ENCODE measurements at places on chromosomes 4 and X.

GRCh38 chrX:53196678-53197077 is 28.3 kb downstream of the KDM5C start:
- no peak for DNase-seq

DNA sequence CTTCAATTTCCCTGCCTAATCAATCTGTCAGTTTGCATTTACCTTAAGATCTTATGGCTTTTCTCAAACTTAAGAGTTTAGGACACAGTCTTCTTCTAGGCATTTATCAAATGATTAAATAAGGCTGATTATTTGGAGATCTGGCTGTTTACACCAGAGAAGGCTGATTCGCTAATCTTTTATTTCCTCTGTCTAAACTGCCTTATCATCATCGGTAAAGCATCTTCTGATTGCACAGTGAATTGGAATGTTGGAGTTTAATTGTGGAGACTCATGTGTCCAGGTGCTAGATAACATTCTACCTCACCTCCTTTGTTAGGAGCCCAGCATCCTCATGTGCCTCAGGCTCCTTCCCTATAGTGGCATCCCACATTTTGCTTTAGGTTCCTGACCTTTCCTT is 100.3 kb upstream of the DDIT4L start:
- DNase-seq, result peak; percentile 28

DNA sequence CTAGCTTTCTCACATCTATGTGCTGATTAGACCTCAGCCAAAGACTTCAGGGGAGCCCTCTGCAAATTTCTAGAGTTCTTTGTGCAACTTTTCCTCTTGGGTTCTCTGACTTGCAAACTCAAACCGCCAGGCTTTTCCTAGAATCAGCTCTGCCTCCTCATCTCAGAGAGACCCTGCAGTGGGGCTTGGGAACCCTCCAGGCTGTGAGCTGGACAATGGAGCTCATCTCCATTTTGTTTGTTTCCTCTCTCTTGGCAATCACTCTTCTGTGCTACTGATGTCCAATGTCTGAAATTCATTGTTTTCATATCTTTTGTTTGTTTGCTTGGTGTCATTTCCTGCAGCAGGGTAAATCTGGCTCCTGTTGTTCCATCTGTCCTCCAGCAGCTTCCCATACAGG is 33.0 kb downstream of the GYPB start:
- no peak for DNase-seq

- DNase-seq, result peak; percentile 37
Observed at GRCh38 chrX:130869239-130869638, 33.8 kb downstream of the ENOX2 start.

DNA sequence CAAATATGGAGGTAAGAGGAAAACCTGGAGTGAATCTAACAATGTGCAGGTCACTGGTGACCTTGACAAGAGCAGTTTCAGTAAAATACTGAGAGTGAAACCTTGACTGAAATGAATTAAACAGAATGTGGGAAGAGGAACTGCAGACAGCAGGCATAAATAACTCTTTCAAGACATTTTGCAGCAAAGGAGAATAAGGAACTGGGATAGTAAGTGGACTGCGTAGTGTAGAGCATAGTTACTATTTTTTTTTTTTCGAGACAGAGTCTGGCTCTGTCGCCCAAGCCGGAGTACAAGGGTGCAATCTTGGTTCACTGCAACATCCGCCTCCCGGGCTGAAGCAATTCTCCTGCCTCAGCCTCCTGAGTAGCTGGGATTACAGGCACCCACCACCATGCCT is 24.0 kb downstream of the RBMX start:
- no peak for DNase-seq

DNA sequence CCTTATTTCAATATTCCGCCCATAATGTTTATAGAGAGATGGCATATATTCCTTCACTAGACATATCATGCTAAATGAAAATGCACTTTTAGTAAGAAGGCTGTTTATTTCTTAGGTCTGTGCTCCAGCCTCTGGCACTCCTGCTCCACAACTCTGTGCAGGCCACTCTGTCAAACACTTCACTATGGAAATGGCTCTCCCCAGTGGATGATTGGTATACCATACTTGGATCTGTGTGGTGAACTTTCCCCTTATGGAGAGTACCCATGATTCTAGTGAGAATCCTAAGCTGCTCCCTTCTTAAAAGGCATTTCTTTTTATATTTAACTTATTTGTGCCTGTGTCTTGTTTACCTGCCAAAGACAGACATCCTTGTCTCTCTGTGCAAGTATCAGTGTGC is 480.1 kb upstream of the GALNT7 start:
- DNase-seq, result no peak

GRCh38 chr4:83536362-83537272 is 709 bp downstream of the GPAT3 start:
- DNase-seq, result peak; percentile 20

GRCh38 chr4:173317004-173317403 is 17.2 kb downstream of the HMGB2 start:
- DNase-seq, result no peak

DNA sequence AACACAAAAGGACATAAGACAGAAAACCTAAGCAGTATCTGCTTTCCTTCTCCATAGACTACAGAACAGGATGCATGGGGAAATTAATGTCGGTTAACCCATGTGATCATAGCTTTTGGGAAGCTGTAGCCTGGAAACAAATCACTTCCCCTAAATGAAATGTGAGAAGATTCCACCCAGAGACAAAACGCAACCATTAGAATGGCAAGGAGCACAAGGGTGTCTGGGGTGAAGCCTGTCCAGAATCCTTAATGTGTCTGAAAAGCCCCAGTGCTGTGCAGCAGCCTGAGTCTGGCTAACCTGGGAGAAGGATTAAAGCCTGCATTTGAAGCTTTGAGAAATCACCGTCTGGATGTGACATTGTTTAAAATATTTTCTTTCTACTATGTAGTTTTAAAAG is 213.3 kb downstream of the ANKRD50 start:
- no peak for DNase-seq

- DNase-seq, result no peak
Observed at GRCh38 chr4:105551965-105552746, at the start of gene ARHGEF38. TSS of gene ARHGEF38 (plus strand) at chr4:105552620. CDS start at chr4:105552766, 146 bp downstream.

GRCh38 chr4:54802336-54802735 is 144.6 kb downstream of the KIT start:
- DNase-seq, result no peak

- DNase-seq, result no peak
Observed at GRCh38 chrX:7269991-7270390, 122.0 kb upstream of the PUDP start.

DNA sequence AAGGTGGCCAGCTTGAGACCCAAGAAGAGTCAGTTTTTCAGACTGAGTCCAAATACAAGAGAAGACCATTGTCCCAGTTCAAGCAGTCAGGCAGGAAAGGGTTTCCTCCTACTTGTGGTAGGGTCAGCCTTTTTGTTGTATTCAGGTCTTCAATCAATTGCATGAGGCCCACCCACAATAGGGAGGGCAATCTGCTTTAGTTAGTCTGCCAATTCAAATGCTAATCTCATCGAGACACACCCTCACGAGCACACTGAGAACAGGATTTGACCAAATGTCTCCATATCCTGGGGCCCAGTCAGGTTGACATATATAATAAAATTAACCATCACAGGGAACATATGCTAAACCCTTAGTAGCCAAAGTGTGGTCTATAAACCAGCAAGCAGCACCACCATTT is 75.3 kb upstream of the FRMPD3 start:
- DNase-seq, result no peak

DNA sequence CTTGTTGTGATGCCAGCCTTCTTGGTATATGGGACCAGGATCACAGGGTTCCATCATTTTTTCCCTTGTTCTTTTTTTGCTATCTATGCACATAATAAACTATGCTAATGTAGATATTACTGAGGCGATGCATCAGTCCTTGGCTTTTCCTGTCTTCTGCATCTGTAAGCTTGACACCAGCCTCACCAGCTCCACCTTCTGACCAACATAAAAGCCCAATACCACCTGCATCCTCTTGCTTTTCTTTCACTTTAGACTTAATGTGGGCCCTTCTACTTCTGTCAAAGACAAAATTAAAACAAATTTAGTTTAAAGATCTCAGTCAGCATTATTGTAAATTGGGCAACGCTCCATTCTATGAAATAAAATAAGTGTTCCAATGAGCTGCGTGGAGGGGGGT is 1718.8 kb upstream of the PCDH10 start:
- DNase-seq, result no peak

Data from fibroblast of the aortic adventitia (primary cell).